ENCODE measurements at places on chromosomes 12 and 14.

GRCh38 chr14:89399157-89399556, 17.9 kb downstream of the FOXN3 start:
- DNase-seq, result no peak

GRCh38 chr14:85535321-85535720, 5.4 kb downstream of the FLRT2 start:
- DNase-seq, result no peak

DNA sequence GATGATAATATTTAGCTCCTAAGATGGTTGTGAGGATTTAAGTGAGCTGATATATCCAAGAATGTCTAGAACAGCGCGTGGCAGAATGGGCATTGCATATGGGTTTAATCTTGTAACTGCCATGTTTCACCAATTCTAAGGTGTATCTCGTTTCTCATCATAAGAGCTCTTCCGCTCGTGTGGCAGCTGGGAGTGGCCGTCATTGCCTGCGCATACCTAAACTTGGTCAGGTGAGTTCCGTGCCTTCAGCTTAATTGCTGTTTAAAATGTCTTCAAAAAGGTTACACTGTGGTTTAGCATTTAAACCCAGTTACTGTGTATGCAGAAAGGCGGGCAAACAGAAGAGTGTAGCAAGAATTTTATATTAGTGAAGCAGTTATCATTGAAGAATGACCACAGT, 4.5 kb upstream of the AQP2 start:
- no peak for DNase-seq

GRCh38 chr12:4024701-4025100, 151.5 kb upstream of the PARP11 start:
- DNase-seq, result no peak

DNA sequence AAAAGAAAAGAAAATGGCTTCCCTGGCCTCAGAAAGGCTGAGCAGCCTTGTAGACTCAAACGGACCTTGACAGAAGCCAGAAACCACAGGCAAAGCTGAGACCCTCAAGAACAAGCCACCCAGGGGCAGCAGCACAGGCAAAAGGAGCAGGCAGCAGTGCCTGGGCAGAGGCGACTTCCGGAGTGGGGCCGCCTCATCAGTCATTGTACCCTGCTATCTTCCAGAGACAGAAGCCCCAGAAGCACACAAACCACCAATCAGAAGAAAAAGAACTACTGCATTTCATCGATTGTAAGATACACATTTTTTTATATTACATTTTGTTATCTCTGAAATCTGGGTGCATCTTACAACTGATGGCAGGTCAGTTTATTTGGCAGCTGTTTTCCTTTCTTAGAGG, 58.2 kb upstream of the ZFP36L1 start:
- DNase-seq, result no peak

DNA sequence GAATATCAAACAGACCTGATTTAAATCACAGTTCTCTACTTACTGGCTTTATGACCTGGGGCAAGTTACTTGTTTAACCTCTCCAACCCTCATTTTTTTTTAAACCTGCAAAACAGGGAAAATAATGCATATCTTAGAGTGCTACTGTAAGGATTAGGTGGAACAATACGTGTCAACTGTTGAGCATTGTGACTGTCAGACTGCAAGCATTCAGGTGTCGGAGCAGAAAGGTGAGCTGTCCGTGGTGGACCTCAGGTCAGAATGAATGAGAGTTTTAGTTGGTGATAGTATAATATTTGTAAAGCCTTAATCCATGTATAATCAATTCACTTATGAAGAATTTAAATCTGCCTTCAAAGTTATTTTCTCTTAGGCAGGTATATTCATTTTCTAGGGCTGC, 404.2 kb downstream of the ETNK1 start:
- no peak for DNase-seq

- DNase-seq, result no peak
Measured at GRCh38 chr12:116304621-116305020, 27.1 kb upstream of the MED13L start.

GRCh38 chr14:62247266-62247665, 485.0 kb downstream of the SNAPC1 start:
- DNase-seq, result no peak

DNA sequence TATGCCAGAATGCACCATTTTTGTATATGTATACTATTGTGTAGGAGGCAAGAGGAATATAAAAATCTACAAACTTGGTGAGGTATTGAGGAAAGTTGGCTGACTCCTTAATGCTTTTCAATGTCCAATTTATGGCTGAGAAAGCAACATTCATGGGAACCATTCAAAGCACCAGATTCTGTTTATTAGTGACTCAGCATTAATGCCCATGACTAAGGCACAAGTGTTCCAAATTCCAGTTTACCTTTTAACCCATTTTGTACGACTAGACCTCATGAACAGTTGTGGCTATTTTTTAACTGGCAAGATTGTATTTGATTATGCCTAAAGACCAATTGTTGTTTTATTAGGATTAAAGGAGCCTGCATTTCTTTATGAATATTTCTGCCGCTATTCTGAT, 375.4 kb upstream of the ATP2B1 start:
- no peak for DNase-seq

GRCh38 chr12:128814411-128815261, 9.1 kb downstream of the SLC15A4 start:
- DNase-seq, result no peak

DNA sequence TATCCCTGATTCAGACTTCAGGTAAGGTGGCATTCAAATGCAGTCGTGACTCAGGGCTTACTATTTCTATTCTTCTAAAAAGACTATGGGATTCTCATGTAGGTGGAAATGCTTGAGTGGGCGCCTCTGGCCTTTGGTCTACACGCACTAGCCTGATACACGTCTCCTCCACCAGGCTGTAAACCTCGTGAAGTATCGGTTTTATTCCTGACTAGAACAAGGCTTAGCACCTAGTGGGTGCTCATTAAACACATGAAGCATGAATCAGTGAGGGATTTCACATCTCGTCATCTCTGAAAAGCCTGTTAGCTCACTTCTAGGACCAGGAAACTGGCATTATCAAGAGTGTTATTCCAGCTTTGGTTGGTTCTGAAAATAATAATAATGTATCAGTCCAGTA, 17.7 kb upstream of the HNF1A start:
- DNase-seq, result no peak

DNA sequence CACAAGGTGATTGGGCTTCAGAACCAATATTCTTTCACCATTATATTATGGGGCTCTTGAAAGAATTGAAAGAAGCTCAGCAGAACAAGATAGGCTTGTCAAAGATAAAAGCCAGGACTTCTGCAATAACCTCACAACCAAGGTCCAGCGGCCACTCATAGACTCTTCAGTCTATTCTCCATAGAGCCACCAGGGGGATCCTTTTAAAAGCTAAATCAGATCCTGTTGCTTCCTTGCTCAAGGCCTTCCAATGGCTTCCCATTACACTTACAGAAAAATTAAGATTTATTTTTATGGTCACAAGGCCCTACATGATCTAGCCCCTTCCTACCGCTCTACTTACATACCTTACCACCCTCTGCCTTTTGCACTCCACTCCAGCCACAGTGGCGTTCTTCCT, 169.6 kb downstream of the C12orf42 start:
- no peak for DNase-seq

- no peak for DNase-seq
Measured at GRCh38 chr12:19895246-19896020, 456.1 kb downstream of the AEBP2 start.

DNA sequence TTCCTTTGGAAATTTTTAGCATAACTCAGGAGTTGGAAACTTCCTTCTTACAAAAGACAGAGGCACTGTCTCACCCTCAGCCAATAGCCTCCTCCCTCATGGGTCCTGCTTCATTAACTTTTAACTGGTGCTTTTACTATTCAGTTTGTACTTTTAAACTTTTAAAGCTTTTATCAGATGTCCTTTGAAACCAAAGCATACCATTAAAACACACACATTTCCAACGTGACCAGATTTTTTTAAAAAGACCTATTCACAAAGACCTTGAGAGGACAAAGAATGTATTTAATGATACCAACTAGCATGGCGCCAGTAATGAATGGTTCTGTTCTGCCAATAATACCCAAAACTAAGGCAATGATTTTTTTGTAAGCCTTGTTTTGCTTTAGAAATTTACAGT, 173.6 kb upstream of the EEA1 start:
- DNase-seq, result no peak

- no peak for DNase-seq
Measured at GRCh38 chr14:53956427-53957201, at the start of gene BMP4. Gene BMP4 (minus strand): TSS chr14:53956825. CDS start chr14:53952222, 4,603 bp downstream.

DNA sequence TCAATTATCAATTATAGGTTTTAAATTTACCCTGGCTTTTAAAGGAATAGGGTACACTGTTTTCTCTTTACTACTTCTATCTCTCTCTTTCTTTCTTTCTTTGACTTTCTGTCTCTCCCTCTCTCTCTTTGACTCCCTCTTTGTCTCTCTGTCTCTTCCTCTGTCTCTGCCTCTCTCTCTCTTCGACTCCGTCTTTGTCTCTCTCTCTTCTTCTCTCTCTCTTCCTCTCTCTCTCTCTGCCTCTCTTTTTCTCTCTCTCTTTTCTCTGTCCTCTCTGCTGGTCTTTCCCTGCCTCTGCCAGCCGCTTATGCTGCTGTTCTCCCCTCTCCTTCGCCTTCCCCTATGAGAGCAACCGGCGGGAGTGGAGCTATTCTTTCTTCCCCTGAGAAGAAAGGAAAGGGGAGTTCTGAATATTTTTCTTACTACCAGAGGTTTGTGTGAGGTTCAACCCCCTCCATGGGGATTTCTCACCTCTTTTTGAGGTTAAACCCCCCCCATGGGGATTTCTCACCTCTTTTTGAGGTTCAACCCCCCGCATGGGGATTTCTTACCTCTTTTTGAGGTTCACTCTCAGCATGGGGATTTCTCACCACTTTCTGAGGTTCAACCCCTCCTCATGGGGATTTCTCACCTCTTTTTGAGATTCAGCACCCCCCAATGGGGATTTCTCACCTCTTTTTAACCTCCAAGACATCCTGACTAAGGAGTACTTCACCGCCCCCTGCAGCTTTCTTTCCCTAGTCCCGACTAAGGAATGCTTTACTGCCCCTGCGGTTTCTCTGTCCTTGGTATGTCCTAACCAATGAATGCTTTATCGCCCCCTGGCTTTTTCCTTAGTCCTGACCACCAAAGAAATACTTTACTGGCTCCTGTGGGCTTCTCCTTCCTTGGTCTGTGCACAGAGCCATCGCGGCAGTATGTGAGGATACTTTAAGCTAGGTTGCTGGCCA, 27.4 kb upstream of the DDHD1 start:
- DNase-seq, result peak; percentile 38

DNA sequence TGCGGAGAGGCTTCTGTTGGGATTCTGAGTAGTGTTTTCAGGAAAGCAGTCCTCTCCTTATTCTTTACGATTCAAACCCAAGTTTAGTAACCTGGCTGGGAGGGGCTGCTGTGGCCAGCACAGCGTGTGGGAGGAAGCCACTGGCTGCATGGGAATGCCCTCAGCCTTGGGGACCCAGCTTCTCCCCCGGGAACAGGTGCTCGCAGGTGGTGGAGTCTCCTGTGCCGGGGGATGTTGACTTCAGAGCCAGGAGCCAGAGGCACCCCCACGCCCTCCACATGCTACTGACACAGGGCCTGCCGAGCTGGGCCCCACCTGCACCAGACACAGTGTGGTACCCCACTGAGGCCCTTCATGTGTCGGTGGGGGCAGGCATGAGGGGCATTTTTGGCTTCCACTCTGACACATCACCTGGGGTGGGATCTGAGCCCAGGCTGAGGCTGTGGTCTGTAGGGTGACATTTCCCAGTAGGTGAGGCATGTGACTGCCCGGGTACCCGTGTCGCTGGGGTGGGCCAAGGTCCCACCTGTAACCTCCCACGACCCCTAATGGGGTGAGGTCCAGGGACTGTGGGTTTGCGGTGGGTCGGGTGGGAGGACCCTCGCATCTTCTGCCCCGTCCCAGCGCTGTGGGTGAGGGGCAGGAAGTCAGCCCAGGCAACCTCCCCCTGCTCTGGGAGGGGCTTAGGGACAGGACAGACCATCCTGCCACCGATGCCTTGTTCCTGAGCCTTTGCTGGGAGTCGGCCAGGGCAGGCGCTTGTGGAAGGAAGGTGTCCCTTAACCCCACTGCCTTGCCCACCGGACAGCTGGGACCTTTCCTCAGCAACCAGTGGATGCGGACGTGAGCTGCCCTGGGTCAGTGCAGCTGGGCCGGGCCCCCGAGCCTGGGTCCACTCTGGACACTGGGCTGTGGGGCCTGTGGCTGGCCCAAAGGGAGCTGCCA, 26.5 kb downstream of the MTA1 start:
- DNase-seq, result no peak

DNA sequence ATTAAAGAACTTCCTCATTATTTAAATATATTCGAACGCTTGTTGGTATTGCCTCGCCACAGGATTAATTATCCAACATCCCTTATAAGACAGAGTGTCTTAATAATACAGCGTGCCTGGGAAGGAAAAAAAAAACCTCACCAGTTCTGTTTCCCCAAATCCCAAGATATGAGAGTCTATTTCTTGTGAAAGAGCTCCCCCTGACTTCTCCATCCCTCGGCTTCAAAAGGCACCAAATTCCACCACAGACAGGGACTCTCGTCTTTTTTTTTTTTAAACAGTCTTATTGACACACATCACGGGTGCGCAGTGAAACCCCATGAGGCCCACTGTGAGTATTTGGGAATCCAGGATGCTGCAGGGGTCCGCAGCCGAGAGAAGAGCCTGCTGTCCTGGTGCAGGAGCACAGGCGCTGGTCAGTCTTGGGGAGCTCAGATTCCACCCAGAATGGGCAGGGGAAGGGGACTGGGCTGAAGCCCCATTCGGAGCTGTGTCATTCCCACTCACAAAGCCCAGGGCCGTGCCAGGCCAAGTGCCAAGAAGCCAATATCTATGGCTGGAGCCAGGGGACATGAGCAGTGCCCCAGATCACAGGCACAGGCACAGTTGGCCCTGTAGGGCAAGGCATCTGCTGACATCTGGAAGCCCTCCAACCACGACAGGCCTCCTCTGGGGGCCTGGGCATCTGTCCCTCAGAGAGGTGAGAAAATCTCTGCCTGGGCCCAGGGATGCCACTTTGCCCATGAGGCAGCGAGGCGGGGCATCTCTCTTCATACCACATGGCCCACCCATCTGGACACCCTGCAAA, 71.9 kb downstream of the BCL11B start:
- DNase-seq, result no peak

DNA sequence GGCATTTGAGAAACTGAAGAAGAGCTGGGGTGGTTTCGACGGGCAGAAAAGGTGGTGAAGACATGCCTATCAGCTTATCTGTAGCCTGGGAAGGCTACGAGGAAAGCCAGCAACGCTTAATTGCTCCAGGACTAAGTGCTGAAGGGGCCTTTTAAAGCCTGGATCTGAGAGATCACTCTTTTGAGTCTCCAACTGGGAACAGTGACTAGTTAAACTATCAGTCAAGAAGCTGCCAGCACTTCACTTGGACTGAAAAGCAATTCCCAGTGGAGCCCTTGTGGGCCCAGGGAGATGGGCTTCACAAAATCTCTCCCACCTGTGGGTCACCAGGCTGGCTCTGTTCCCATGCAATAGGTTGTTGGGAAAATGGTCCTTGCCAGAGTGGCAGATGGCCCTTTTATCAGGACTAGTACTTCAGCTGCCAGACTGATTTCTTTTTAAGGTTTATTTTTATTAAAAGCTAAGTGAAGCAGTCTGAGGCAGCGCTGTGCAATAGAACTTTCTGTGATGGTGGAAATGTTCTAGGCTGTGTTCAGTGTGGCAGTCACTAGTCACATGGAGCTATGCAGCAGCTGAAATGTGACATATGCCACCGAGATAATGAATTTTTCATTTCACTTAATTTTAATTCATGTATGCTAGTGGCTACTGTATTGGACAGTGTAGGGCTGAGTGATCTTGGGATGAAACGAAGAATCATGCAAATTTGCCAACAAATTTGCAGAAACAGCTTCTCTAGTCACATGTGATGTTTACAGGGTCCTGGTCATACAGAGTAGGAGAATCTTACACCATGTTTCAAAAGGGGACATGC, 276.8 kb downstream of the PCNX1 start:
- DNase-seq, result no peak

- DNase-seq, result no peak
Measured at GRCh38 chr12:49577589-49578315, 9.8 kb upstream of the MCRS1 start.

Data from stimulated activated naive CD4-positive, alpha-beta T cell treated with Interleukin-2 at 50 U/mL for 16 hours (primary cell).